ENCODE measurements at places on chromosomes 7 and 10.

- DNase-seq, result no peak
Measured at GRCh38 chr7:50775231-50775630, 7.5 kb downstream of the GRB10 start.

GRCh38 chr10:8962249-8962648, 907.8 kb downstream of the GATA3 start:
- DNase-seq, result no peak

DNA sequence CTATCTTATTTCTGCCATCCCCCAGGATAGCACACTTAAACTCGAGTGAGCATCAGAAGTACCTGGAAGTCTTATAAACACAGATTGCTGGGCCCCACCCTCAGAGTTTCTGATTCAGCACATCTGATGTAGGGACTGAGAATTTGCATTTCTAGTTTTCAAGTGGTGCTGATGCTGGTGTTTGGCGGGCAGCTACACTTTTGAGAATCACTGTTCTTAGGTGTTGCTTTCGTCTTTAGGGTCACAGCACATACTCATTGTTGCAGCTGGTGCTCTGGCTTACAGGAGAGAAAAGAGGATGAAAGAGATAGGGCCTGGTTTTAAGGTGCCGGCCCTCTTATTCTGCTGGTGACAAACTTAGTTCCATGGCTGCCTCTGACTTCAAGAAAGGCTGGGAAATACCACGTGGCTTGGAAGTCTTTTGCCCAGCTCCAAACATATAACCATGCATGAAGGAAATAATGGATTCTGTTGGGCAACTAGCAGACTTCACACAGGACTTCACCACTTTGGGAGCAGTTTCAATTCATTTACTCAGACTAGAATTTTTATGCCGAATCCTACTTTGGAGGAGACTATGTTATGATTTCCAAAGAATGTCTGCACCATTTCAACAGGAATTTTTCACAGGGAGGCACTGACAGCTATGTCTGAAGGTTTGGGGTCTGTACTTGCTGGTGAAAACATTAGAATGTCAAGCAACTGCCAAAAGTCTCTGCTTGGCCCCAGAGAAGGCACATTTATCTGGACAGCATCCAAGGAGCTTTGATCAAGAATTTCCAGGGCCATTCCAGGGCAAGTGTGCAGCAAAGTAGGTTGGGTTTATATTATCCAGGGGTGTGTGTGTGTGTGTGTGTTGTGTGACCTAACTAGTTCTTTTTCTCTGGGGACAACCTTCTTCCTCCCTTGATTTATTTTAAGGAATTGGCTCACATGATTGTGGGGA, 6.9 kb upstream of the MINDY4 start:
- DNase-seq, result peak; percentile 56

DNA sequence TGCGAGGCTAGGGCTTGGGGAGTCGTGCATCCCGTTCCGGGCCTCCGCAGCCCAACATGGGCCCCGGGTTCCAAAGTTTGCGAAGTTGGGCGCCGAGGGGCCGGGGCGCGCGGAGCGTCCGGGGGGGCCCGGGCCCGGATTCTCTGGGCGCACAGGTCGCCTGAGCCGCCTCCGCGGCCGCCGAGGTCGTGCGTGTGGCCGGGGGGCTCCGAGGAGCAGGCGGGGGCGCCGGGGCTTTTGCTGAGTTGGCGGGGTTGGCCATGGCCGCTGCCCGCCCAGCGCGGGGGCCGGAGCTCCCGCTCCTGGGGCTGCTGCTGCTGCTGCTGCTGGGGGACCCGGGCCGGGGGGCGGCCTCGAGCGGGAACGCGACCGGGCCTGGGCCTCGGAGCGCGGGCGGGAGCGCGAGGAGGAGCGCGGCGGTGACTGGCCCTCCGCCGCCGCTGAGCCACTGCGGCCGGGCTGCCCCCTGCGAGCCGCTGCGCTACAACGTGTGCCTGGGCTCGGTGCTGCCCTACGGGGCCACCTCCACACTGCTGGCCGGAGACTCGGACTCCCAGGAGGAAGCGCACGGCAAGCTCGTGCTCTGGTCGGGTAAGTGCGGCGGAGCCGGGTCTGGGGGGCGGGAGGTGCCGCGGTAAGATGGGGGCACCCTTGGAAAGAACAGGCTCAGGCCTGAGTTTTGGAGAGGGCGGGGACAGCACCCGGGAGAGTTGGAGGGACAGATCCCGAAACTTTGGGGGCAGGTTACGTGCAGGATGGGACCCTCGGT, 643 bp downstream of the SMO start:
- peak; percentile 38 for DNase-seq

GRCh38 chr10:70774810-70775678, 10.1 kb downstream of the TBATA start:
- DNase-seq, result no peak

DNA sequence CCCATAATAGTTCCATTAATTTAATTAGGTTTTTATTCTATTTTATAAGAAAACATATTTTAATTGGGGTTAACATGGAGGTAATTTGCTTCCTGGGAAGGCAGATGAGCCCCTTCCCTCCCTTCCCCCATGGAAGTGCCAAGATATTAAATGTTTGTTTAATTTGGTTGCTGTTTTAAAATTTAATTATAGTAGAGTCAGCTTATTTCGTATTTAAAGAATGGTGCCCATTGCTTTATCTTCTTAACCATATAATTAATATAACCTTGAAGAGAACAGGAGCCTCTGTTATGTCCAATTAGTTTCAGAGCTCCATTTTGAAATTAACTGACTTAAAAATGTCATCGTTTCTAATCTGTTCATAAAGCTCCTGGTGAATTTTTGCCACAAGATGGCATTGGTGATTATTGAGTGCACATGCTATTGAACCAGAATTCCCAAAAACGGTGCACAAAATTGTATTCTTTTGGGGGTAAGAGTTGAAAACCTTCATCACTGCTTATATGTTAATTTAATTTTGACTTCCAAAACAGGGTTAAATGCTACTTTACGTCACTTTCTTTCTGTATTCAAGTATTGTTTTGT, 26.0 kb downstream of the KLHDC10 start:
- DNase-seq, result peak; percentile 50

- no peak for DNase-seq
Measured at GRCh38 chr7:93828260-93828659, 62.3 kb downstream of the TFPI2 start.

DNA sequence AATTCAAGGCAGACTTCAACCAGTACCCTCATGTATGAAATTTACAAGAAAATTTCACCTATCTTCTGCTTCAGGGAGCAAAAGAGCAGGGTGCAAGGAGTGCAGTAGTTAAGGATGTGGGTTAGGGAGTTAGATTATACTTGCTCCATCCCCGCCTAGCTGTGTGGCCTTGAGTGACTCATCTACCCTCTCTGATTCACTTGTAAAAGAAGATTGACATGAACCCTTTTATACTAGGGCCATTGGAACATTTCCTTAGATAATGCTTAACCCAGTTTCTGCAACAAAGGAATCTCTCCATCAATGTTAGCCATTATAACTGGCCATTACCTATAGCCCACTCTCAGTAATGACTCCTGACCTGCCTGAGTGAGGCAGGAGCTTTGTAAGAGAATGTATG, 10.2 kb upstream of the HSPA12A start:
- DNase-seq, result no peak

DNA sequence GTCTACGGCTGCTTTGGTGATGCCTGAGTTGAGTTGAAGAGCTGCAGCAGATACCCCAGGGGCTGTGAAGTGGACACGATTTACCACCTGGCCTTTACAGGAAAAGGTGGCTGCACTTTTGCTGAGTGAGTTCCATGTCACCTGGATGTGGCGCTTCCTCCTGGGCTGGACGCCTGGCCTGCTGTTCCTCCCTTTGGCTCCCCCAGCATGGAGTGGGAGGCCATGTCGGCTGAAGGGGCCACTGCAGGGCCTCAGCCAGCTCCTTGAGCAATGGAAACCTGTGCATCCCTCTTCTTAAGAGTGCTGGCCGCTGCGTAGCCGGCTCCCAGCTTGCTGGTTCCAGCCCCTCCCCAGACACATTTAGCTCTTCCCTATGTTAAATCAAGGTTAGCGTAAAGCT, 221.0 kb downstream of the GLRX3 start:
- DNase-seq, result no peak

DNA sequence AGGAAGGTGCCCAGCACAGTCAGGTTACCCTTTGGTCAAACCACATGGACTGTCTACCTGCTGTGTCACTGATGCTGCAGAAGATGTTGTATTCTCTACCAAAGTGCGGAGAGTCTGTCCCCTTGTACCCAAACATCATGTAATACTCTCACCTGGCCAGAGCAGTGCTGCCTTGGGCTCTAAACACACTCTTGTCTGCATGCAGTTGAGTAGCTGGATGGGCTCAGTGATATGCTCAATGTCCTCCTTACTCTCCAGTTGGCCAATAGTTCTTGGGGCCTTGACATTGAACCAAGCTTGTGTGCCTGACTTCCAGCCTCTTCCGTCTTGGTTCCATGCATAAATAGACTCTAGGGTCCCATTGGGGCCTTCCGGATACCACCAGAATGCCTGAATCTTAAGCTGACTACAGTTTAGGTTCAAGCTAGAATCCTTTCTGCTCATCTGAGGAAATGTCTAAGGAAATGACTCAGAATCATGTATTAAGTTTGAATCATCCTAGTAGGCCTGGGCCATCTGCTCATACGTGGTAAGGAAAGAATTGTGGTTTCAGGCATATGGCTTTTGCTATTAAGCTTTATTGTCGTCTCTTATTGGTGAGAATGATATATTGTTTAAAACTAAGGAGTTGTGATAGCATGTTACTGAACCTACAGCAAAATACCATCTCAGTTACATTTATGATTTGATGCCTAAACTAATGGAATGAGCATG, 118.0 kb downstream of the OTUD1 start:
- peak; percentile 64 for DNase-seq

- DNase-seq, result no peak
Measured at GRCh38 chr7:43110791-43111535, 1.5 kb upstream of the HECW1 start.

DNA sequence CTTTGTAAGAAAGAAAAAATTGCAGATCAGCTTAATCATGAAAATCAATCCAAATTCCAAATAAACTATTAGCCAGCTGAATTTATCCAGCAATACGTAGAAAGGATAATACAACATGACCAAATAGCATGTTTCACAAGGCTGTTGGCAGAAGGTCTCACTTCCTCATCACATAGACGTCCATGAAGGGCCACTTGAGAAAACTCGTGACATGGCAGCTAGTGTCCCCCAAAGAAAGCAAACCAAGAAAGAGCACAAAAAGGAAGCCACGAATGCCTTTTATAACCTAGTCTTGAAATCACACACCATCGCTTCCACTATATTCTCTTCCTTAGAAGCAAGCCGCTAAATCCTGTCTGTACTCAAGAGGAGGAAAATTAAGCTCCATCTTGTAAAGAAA, 105.6 kb upstream of the NRBF2 start:
- DNase-seq, result no peak

- DNase-seq, result no peak
Measured at GRCh38 chr10:30737931-30738391, 108.4 kb upstream of the LYZL2 start.

- DNase-seq, result no peak
Measured at GRCh38 chr10:119812684-119813083, 60.0 kb downstream of the MCMBP start.

- DNase-seq, result no peak
Measured at GRCh38 chr7:1351881-1352625, 107.2 kb downstream of the MICALL2 start.

GRCh38 chr7:141231018-141231792, 157.3 kb downstream of the TMEM178B start:
- DNase-seq, result no peak

GRCh38 chr10:23818484-23818883, 379.6 kb downstream of the OTUD1 start:
- no peak for DNase-seq

DNA sequence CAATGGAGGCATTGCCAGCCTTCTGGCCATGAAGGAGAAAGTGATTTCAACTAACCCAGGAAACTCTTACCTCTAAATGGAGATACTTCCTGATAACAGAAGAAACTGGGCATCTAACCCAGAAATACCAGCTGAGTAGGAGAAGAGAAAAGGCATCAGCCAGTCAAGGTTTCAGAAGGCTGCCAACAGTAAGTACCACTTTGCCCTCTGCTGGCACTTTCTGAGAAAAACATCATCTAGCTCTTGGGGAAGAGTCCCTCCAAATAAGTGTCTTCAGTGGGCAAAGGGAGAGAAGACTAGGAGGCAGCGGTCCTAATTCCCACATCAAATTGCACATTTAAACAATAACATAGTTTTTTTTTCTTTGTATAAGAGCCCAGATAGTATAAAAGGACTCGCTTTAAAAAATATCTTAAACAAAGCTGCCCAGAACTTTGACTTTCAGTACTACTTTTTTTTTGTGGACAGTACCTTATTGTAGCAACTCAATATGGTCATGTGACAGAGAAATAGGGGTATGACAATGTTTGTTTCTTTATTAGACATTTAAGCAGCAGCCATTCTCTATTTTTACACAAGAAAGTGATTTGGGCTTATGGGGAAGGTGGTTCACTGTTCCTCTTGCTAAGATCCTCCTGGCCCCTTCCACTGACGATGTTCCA, 157.3 kb downstream of the CTTNBP2 start:
- DNase-seq, result peak; percentile 4

- no peak for DNase-seq
Measured at GRCh38 chr7:153522261-153522660, 529.9 kb upstream of the DPP6 start.

DNA sequence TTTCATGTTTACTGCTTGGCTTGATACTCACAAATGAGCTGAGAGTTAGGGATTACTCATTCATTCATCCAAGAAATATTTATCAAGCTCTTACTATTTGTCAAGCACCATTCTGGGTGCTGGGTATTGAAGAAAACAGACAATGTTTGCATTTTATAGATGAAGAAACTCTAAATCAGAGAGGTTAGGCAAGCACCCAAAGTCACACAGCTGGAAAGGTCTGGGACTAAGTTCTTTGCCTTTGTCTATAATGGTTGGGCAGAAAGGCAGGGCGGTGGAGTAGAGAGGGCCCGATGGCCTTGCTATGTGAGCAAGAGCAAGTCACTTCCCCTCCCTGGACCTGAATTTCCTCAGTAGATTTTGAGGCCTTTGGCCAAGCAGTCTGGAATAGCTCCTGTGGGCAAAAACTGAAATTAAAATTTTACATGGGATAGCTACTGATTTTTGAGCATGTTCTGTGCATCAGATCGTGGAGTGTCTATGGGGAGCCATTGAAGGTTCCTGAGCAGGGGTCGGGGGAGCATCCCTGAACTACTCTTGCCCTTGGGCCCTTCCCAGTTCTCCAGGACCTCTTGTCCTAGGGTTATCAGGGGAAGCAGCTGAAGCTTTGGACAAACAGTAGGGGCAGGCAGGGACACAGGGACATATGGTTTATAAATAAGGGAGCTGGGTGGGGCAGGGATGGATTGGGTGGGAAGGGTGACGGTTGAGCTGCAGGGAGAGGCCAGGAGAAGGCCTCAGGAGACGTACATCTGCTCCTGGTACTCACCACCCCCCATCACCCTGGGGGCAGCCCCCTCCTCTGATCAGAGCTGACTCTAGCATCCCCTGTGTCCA, 23.3 kb downstream of the AQP1 start:
- no peak for DNase-seq

- DNase-seq, result no peak
Measured at GRCh38 chr7:28551331-28551730, 139.0 kb downstream of the CREB5 start.

GRCh38 chr10:6171881-6172695, 30.6 kb upstream of the PFKFB3 start:
- peak; percentile 96 for DNase-seq

- peak; percentile 2 for DNase-seq
Measured at GRCh38 chr7:48298779-48299178, 127.5 kb downstream of the ABCA13 start.
